ENCODE measurements at places on chromosomes 3 and 15. TPM values are rescaled to one million over a fixed set of nuclear protein-coding genes. Genes with fewer than 3 reads are reported as not detected.

Gene ITGB5
- 292 TPM for total RNA-seq

Gene GOLGA8S
- 0.60 TPM for total RNA-seq

DNA sequence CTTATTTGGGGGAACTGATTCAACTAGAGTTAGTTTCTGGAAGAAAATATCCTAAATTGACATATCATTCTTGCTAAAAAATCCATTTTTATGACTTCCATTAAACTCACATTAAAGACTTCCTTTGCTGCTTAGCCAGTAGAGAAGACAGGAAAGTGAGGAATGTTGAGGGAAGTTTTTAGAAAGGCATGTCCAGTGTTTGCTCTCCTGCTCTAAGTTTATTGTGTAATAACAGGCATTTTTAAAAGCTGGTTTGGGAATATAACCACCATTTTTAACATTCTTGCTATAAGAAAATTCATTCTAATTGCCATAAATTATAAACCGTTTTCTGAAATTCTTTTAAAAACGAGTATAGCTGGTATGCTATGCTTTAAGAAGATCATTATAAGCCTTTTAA is 428.0 kb downstream of the RAP2B start:
- DNase-seq, result no peak

DNA sequence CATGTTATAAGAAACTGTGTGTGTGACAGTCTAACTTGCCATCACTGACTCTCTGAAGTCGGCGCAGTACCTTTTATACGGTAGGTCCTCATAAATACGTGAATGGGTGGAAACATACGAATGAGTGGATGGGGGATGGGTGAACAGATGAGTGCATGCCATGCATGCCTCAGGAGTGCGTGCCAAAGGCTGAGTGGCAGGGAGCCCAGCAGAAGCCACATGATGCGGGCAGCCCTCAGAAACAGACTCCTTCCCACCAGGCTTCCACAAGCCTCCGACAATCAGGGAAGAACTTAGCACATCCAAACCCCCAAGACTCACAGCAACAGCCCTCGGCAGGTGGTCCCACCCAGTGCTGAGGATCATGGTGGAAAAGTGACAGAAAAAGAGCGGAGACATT is 16.7 kb downstream of the HCN4 start:
- no peak for DNase-seq

GRCh38 chr15:88537591-88538317 is 8.7 kb downstream of the DET1 start:
- no peak for DNase-seq

Gene GHRL
- total RNA-seq, result 1.0 TPM

- DNase-seq, result no peak
Measured at GRCh38 chr15:85709250-85709649, 85.5 kb downstream of the KLHL25 start.

- no peak for DNase-seq
Measured at GRCh38 chr3:8891774-8892173, 71.5 kb downstream of the RAD18 start.

Data from posterior vena cava (tissue), 2 donors.